Sigmoid colon (tissue), 7 donors: ENCODE measurements at places on chromosomes 1 and 21. TPM values are rescaled to one million over a fixed set of nuclear protein-coding genes. Genes with fewer than 3 reads are reported as not detected.
A peak's percentile ranks its signal among the peaks of the same experiment; 100 is the strongest.

DNA sequence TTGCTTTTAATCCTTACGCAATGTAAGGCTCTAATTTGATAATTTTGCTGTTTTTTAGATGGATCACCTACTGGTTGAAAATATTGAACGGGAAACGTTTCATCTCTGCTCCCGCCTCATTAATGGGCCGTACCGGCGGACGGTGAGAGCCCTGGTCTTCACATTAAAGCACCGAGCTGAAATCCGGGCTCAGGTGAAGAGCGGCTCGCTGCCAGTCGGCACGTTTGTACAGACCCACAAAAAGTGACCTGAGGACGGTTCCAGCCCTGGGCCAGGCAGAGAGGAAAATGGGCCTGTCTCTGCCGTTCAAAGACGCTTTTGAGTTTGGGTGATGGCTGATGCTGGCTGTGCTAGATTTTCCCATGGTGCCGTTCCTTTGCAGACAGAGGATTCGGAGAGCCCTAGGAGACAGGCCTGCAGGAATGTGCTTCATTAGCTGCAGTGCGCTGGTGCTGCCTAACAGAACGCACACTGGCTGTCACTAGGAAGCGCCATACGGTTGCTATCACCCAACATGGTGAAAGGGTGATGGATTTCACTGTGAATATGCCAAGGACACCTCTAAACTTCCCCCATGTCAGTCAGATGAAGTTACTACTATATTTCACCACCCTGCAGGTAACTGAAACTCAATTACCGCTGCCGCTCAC lies 42.9 kb downstream of the TCEANC2 start:
- no peak for DNase-seq
- H3K4me3 ChIP-seq, result no peak overlapping the region
- no peak overlapping the region for H3K27ac ChIP-seq
- no peaks in the 10 kb centered on the region for H3K36me3 ChIP-seq
- no peaks in the 10 kb centered on the region for H3K27me3 ChIP-seq
- H3K4me1 ChIP-seq, result no peaks in the 10 kb centered on the region

DNA sequence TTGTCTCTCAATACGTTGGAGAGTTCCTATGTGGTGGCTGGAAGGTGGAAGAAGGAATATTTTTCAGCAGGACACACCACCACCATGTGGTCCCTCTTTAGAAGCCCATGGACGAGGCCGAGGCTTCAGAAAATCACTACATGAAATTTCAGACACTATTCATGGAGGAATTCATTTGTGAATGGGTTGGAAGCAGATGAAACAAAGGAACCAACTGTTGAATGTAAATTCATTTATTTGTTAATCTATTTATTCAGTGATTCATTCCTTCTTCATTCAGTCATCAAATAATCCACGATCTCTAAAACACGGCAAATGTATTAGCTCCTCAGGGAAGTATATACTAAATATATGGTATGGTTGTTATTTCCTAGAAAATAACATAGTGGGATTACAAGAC lies 12.2 kb downstream of the SLC35F3 start:
- H3K4me3 ChIP-seq, result no peak overlapping the region
- DNase-seq, result no peak
- no peaks in the 10 kb centered on the region for H3K4me1 ChIP-seq
- H3K36me3 ChIP-seq, result no peaks in the 10 kb centered on the region
- H3K27me3 ChIP-seq, result no peaks in the 10 kb centered on the region
- H3K27ac ChIP-seq, result no peak overlapping the region

- no peak overlapping the region for H3K27ac ChIP-seq
- no peaks in the 10 kb centered on the region for H3K36me3 ChIP-seq
- DNase-seq, result no peak
- H3K27me3 ChIP-seq, result no peaks in the 10 kb centered on the region
- H3K4me1 ChIP-seq, result no peaks in the 10 kb centered on the region
Measured at GRCh38 chr1:8329439-8329838, 11.5 kb downstream of the SLC45A1 start.

DNA sequence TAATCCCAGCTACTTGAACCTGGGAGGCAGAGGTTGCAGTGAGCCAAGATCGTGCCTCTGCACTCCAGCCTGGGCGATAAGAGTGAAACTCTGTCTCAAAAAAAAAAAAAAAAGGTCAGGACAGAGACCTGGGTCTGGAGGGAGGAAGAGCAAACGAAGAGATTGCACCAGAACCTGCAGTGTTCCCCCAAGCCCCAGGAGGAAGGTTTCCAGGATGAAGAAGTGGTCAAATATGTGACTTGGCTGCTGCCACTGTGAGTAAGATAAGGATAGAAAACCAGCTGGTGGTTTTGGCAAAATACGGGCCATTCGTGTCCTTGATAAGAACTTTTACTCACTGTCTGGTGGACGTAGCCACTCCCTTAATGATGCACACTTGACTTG lies 42.2 kb downstream of the CLDN14 start:
- H3K36me3 ChIP-seq, result no peaks in the 10 kb centered on the region
- no peak overlapping the region for H3K4me3 ChIP-seq
- H3K4me1 ChIP-seq, result no peaks in the 10 kb centered on the region
- no peak overlapping the region for H3K27ac ChIP-seq
- no peaks in the 10 kb centered on the region for H3K27me3 ChIP-seq

- DNase-seq, result no peak
- no peaks in the 10 kb centered on the region for H3K27me3 ChIP-seq
- H3K27ac ChIP-seq, result no peak overlapping the region
- H3K36me3 ChIP-seq, result no peaks in the 10 kb centered on the region
- no peaks in the 10 kb centered on the region for H3K4me1 ChIP-seq
- no peak overlapping the region for H3K4me3 ChIP-seq
Measured at GRCh38 chr1:58991305-58991704, 207.5 kb upstream of the JUN start.

GRCh38 chr1:93541045-93541444 lies 93.1 kb downstream of the FNBP1L start:
- no peak overlapping the region for H3K4me3 ChIP-seq
- H3K4me1 ChIP-seq, result no peaks in the 10 kb centered on the region
- DNase-seq, result no peak

GRCh38 chr1:219476716-219477115 lies 136.2 kb downstream of the ZC3H11B start:
- H3K4me3 ChIP-seq, result no peak overlapping the region
- H3K27ac ChIP-seq, result no peak overlapping the region
- H3K4me1 ChIP-seq, result peaks cover 10% of the 10 kb centered on the region
- H3K27me3 ChIP-seq, result no peaks in the 10 kb centered on the region
- H3K36me3 ChIP-seq, result no peaks in the 10 kb centered on the region

GRCh38 chr1:217564833-217565232 lies 66.1 kb downstream of the GPATCH2 start:
- no peak overlapping the region for H3K27ac ChIP-seq
- no peaks in the 10 kb centered on the region for H3K36me3 ChIP-seq
- no peaks in the 10 kb centered on the region for H3K4me1 ChIP-seq
- no peak for DNase-seq

DNA sequence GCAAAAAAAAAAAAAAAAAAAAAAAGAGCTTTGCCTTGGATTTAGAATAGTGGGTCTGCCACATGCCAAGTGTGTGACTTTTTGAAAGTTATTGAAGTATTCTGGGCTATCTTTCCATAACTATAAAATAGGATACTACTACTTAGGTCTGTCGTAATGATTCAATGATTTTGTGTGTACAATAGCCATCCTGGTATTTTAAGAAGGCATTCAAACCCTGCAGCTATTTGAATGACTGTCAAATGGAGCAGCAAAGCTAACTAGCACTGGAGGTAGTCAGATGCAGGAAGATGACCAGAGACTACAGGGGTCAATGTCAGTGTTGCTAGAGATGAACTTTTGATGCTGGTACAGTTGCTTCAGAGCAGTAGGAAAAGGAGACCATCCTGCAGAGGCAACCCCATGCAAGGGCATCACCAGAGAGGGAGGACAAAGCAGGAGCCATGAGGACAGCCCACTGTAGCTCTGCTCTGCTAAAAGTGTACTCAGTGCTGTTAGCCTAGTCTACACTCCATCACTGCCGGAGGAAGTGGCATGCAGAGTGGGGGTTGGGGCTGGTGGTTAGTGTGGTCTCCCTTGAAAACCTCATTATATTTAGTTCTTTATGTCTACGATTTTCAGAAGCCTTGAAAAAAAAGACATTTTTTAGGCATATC lies 29.0 kb downstream of the DUSP10 start:
- H3K4me3 ChIP-seq, result no peak overlapping the region
- peaks cover 92% of the 10 kb centered on the region for H3K4me1 ChIP-seq
- H3K27me3 ChIP-seq, result no peaks in the 10 kb centered on the region
- H3K27ac ChIP-seq, result peak overlapping the region; percentile 84

DNA sequence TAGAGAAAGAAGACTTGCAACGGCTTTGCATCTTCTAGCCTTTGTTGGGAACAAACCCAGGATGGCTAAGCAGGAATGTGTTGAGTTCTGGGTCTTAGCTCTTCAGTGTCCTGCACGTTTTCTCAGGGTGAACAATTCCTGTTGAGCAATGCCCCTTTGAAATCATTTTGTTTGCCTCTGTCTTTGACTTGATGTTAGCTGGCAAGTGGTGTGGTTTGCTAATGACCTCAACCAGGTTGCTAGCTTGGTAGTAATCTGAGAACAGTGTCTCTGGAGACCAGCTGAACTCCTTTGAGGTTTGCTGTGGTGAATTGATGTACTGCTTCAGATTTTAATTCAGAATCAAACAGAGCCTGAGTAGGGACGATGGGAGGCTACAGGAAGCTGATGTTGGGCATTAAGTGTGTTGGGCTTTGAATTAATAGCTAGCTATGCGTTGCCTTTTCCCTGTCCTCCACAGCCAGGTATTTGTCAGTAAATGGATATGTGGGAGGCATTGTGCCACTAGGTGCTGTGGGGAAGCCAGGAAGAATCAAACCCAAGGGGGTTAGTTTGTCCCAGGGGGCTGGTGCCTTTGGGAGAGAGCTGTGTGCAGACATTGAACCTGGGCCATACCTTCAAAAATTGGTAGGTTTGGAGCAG lies 23.3 kb upstream of the SRSF10 start:
- H3K36me3 ChIP-seq, result no peaks in the 10 kb centered on the region
- no peak overlapping the region for H3K4me3 ChIP-seq
- peaks cover 8% of the 10 kb centered on the region for H3K4me1 ChIP-seq

GRCh38 chr1:157963713-157964112 lies 29.7 kb upstream of the KIRREL1 start:
- H3K27me3 ChIP-seq, result no peaks in the 10 kb centered on the region
- peak; percentile 75 for DNase-seq
- H3K27ac ChIP-seq, result no peak overlapping the region

GRCh38 chr21:43911015-43911934 lies 46.3 kb downstream of the AGPAT3 start:
- H3K27me3 ChIP-seq, result no peaks in the 10 kb centered on the region
- peak; percentile 64 for DNase-seq
- no peaks in the 10 kb centered on the region for H3K36me3 ChIP-seq
- no peak overlapping the region for H3K4me3 ChIP-seq
- H3K27ac ChIP-seq, result no peak overlapping the region
- H3K4me1 ChIP-seq, result peaks cover 23% of the 10 kb centered on the region

GRCh38 chr1:213192026-213192425 lies 141.0 kb downstream of the RPS6KC1 start:
- H3K27me3 ChIP-seq, result no peaks in the 10 kb centered on the region
- no peak overlapping the region for H3K27ac ChIP-seq
- no peaks in the 10 kb centered on the region for H3K36me3 ChIP-seq
- no peak for DNase-seq

- H3K27ac ChIP-seq, result no peak overlapping the region
- H3K4me3 ChIP-seq, result no peak overlapping the region
- H3K4me1 ChIP-seq, result no peaks in the 10 kb centered on the region
- no peak for DNase-seq
- H3K36me3 ChIP-seq, result peaks cover 4% of the 10 kb centered on the region
Measured at GRCh38 chr21:36759348-36760083, 60.6 kb downstream of the SIM2 start.

GRCh38 chr1:110674337-110675059 lies at the start of gene KCNA3:
KCNA3 (minus strand) TSS chr1:110674940; CDS start chr1:110674809, 131 bp downstream.
- H3K4me3 ChIP-seq, result peak within 1 kb of the TSS; percentile 22
- no peak for DNase-seq
- H3K4me1 ChIP-seq, result peaks cover 16% of the 10 kb centered on the region
- peaks cover 66% of the 10 kb centered on the region for H3K27me3 ChIP-seq
- no peaks in the 10 kb centered on the region for H3K36me3 ChIP-seq

- no peak overlapping the region for H3K4me3 ChIP-seq
- H3K27ac ChIP-seq, result no peak overlapping the region
- H3K4me1 ChIP-seq, result no peaks in the 10 kb centered on the region
- peaks cover 10% of the 10 kb centered on the region for H3K27me3 ChIP-seq
- H3K36me3 ChIP-seq, result no peaks in the 10 kb centered on the region
Measured at GRCh38 chr1:245432228-245432875, 277.6 kb downstream of the KIF26B start.

DNA sequence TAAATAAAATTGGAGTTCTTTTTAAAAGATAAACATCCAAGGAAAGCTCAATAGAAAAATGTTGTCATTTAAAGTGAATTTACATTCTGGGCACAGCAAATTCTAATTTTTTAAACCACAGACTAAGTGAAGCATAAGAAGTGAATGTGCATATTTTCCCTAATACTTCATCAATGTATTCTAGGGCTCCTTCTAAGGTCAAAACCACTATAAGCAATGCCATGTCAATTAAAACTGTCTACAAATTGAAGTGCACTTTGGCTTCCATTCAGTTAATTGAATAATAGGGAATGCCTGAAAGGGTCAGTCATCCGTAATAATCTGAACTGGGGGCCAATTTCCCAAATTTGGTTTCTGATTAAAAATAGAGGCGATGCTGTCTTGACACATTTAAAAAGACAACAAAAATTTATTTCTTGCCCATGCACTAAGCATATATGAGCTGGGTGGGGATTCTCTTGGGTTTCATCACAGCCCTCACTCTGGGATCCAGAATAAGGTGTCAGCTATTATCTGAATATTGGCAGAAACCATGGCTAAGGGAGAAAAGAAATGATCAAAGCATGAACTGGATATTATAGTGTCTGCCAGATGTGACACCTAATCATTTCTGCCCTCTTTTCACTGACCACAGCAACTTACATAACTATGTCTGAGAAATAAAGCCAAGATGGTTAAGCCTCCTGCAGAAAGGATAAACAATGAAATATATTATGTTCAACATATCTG lies 660.6 kb upstream of the B3GALT2 start:
- no peak overlapping the region for H3K4me3 ChIP-seq
- no peak overlapping the region for H3K27ac ChIP-seq
- H3K4me1 ChIP-seq, result no peaks in the 10 kb centered on the region
- no peaks in the 10 kb centered on the region for H3K27me3 ChIP-seq
- H3K36me3 ChIP-seq, result no peaks in the 10 kb centered on the region

- no peaks in the 10 kb centered on the region for H3K4me1 ChIP-seq
- no peak overlapping the region for H3K27ac ChIP-seq
- no peaks in the 10 kb centered on the region for H3K36me3 ChIP-seq
- no peak overlapping the region for H3K4me3 ChIP-seq
Measured at GRCh38 chr1:34923490-34923889, 6.0 kb downstream of the DLGAP3 start.

Gene CCDC185
- total RNA-seq, result not detected

Gene RYR2
- 10.7 TPM for total RNA-seq

Gene TEX38
- total RNA-seq, result not detected

Gene SHE
- total RNA-seq, result 10.2 TPM

Gene LORICRIN
- not detected for total RNA-seq

Gene OXCT2
- total RNA-seq, result 2.0 TPM

Gene TDRD5
- total RNA-seq, result not detected

Gene PLEKHA6
- 9.6 TPM for total RNA-seq

Gene RHD
- not detected for total RNA-seq

Gene ATF6
- 28.1 TPM for total RNA-seq

Gene TSPEAR
- not detected for total RNA-seq
